Choroid plexus epithelial cell (primary cell): ENCODE measurements at places on chromosomes 12 and 14.
A peak's percentile ranks its signal among the peaks of the same experiment; 100 is the strongest.

GRCh38 chr12:95408201-95408600 is 65.8 kb upstream of the METAP2 start:
- no peak for DNase-seq

- DNase-seq = no peak
Measured at GRCh38 chr14:63362389-63362819, 43.7 kb upstream of the GPHB5 start.

- DNase-seq = no peak
Measured at GRCh38 chr14:26687301-26687837, 89.5 kb upstream of the NOVA1 start.

GRCh38 chr12:6799147-6799546 is 9.8 kb downstream of the CD4 start:
- no peak for DNase-seq

DNA sequence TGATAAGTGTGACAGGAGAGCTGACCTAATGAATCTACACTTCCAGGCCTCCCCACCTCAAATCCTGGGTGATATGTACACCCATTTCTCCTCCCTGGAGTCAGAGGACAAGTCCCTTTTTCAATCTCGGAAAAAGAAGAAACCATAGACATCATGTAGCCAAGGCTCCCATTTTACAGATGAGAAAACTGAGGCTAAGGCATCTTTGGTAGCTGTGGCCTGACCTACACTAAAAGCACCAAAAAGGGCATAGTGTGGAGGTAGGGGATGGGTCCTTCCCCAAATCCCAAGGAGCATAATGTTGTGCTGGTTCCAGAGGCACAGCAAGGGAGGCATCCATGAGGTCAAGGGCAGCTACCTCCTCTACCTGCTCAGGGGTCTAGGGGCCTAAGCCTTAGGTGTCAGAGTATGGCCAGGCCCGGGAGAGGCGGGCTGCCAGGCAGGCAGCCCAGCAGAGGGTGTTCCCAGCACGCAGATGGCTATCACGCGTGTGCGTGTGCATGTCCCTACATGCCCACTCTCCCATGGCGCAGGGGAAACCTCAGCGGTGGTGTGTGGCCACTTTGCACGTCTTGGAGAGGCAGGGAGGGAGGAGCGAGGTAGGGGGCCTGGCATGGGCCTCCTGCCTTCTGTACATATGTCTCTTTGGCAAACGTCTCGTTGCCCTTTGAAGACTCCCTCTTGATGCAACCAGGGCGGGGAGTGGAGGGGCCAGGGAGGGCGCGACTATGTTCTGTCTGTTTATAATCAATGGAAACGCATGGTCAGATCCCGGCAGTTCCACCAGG is 2.5 kb downstream of the PGF start:
- DNase-seq = no peak

DNA sequence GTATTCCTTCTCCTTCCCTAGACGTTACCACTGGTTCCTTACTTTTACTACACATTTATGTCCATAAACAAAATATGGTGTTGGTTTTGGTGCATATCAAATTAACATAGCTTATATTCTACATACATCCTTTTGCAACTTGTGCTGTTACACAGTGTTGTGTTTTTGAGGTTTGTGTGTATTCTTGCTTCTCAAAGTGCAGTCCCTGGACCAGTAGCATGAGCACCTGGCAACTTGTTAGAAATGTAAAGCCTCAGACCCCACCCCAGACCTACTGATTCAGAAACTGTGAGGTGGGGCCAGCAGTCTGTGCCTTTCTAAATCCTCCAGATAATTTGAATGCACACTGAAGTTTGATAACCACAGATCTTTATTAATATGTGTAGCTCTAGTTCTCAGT is 65.9 kb downstream of the RNFT2 start:
- DNase-seq = no peak

- no peak for DNase-seq
Measured at GRCh38 chr14:105214324-105214915, 33.3 kb upstream of the NUDT14 start.

GRCh38 chr14:80940146-80940545 is 1.4 kb downstream of the CEP128 start:
- no peak for DNase-seq

DNA sequence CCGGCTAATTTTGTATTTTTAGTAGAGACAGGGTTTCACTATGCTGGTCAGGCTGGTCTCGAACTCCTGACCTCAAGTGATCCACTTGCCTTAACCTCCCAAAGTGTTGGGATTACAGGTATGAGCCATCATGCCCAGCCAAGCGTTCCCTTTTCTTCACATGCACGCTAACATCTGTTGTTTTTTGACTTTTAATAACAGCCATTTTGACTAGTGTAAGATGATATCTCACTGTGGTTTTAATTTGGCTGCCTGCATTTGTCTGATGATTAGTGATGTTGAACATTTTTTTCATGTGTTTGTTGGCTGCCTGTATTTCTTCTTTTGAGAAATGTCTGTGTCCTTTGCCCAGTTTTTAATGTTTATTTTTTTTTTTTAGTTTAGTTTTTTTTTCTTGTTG is 10.2 kb upstream of the YARS2 start:
- peak; percentile 42 for DNase-seq

DNA sequence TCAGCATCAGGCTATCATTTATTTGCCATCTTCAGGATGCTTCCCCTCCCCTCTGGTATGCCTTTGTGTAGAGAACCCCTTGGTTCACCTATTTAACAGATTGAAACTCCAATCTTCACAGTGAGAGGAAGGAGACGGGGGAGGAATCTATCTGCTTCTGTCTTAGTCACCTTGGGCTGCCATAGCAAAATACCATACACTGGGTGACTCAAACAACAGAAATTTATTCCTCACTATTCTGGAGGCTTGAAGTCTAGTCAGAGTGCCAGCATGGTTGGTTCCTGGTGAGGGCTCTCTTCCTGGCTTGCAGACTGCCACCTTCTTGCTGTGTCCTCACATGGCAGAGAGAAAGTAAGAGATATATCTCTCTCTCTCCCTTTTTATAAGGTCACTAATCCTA is 13.5 kb upstream of the EML1 start:
- DNase-seq = peak; percentile 51

GRCh38 chr12:42871816-42872215 is 282.3 kb upstream of the PRICKLE1 start:
- no peak for DNase-seq

DNA sequence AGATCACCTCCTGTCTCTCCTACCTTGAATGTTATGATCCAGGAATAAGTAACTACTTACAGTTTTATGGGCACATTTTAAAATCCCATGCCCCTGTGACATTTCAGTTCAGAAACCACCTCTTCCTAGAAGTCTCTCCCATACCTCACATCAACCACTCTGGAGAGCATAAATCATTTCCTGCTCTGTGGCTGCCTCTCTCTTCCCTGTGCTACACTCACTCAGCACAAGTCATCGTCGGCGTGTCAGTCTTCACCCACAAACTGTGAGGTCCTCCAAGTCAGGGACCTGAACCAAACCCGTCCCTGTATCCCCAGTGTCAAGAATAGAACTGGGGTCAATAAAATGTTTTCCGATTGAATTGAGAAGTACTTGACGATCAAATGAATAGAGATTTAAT is 863.3 kb downstream of the BCL11B start:
- no peak for DNase-seq

- DNase-seq = no peak
Measured at GRCh38 chr14:100525615-100526014, 61.6 kb downstream of the BEGAIN start.

GRCh38 chr12:4607056-4607455 is 41.8 kb downstream of the AKAP3 start:
- peak; percentile 5 for DNase-seq

DNA sequence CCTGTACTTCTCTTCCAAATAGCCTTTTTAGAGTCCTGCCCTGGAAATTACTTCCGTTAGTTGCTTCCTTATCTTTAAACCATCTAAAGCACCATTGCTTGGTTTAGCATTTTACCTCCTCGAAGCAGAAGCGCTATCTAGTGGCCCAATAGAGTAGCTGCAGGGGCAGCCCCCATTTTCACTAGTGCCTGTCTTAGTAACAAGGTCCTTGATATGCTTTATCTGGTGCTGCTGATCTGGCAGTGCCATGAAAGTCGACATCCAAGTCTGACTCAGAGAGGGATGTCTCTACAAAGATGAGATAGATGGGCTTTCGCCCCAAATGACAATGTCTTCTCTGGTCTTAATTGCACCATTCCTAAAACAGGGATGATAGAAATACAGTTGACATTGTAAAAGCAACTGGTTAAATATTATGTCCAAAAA is 25.0 kb upstream of the CIT start:
- DNase-seq = peak; percentile 88

DNA sequence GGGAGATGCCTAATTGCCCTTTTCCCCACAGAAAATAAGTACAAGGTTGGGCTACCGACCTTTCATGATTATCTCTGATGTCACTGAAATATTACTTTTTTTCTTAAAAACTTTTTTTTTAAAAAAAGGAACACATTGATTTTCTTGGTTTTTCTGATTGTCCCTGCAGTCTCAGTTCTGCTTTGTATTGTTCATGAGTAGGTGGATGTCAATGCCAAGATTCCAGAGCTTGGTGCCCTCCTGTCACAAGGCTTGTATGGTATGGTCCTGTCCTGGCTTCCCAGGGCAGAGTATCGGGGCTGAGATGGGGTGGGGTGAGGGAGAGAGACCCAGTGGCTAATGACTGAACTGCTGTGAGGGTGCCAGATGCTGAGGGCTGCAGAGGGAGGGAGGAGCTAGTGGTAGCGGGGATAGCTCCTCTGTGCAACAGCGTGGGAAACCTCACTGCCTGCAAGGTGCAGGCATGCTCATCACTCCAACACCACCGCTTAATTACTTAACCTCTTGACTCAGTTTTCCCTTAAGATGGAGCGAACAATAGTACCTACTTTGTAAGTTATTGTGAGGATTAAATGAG is 4.4 kb upstream of the CTDSP2 start:
- no peak for DNase-seq

DNA sequence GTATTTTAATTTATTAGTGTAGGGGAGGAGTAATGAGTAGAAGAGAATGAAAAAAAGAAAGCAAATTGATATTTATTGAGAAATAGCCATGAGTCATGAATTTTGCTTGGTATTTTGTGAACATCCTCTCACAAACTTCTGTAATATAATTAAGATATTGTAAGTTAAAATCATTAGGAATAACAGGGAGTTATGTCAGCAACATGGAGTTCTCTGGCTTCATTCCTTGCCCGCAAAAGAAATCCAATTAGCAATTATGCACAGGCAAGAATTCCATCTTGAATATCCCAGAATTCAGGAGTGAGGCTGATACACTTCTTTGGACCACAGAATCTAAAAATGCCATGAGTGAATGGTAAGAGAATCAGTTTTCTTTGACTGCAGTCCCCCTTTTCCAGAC is 94.3 kb upstream of the PTHLH start:
- DNase-seq = no peak

DNA sequence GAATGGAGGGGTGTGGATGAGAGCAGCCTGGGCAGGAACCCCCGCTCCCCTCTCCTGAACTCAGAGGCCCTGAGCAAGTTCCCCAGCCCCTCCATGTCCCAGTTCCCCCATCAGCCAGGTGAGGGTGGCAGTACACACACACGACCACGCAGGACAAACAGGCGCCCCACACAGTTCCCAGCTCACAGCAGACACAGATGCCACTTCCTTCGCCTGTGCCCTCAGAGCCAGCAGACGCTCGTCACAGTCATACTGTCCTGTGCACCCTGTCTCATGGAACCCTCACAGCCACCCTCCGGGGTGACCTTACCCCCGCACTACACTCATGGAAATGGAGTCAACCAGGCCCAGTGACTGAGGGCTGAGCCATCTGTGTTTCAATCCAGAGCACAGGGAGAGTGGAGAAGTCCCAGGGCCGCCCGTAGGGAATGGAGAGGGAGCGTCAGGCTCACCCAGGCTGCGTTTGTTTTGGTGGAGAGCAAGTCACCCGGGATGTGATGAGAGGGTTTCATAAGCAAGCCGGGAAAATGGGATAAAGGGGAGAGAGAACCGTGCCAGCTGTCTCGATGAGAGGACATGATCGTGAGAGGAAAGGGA is 47.5 kb upstream of the DYNC1H1 start:
- DNase-seq = no peak

DNA sequence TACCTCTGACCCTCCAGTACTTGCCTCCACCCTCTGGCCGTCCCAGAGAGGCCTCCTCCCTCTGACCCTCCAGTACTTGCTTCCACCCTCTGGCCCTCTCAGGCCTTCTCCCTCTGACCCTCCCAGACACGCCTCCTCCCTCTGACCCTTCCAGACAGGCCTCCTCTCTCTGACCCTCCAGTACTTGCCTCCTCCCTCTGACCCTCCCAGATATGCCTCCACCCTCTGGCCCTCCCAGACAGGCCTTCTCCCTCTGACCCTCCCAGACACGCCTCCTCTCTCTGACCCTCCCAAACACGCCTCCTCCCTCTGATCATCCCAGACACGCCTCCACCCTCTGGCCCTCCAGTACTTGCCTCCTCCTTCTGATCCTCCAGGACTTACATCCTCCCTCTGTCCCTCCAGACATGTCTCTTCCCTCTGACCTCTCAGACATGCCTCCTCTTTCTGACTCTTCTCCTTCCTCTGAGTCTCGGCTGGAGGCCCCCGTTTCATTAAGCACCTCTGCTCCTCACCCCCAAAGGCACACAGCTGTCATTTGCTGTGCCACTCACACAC is 71.9 kb downstream of the PHETA1 start:
- no peak for DNase-seq
